Coronary artery (tissue), 2 donors: ENCODE measurements at places on chromosomes 11 and 22.
A peak's percentile ranks its signal among the peaks of the same experiment; 100 is the strongest.

- no peak for DNase-seq
These were observed 22.8 kb downstream of the PICALM start for GRCh38 chr11:86046116-86046515.

DNA sequence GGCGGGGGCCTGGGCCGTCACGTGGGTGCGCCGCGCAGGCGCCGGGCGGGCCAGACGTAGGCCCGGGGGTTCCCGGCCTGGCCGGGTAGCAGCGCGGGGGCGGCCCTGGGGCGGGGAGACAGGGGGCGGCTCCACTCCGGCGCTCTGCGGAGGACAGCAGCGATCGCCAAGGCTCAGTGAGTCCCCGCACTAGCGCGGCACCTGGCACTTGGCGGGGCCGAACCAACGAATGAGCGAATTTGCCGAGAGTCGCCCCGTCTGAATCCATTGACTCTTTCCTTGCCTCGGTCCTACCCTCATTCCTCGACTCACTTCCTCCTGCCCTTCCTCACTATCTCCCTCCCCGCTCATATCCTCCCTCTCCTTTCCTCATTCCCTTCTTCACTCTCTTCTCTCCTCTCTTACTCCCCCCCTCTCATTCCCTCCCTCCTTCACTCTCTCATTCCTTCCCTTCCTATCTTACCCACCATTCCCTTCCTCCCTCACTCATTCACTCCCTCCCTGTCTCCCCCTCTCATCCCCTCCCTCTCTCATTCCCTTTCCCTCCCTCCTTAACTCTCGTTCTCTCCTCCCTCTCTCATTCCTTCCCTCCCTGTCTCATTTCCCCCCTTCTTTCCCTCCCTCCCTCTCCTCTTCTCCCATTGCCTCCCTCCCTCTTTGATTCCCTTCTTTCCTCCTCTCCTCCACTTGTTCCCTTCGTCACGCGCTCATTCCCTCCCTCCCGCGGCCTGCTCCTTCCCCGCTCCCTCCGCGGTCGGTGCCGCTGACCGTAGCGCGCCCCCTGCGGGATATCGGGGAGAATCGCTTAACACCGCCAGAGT, 476 bp upstream of the KLHL22 start:
- DNase-seq = peak; percentile 93

GRCh38 chr11:95092549-95093324, 3.1 kb downstream of the ENDOD1 start:
- DNase-seq = no peak

- peak; percentile 77 for DNase-seq
These were observed 50.4 kb downstream of the FAM83F start for GRCh38 chr22:40044870-40045834.

DNA sequence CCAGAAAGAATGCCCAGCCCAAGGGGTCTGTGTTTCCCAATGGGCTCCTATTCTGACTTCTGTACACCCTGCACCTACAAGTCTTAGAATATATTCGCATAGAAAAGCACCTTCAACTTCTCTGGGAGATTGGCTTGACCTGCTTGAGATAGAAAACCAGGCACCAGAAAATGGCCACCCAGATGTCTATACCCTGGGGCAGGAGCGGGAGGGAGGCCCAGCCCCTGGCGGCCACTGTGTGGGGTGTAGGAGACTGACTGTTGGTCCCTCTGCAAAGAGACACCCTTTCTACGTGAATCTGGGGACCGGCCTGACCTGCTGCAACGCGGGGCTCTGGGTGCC, 8.5 kb downstream of the DENND6B start:
- no peak for DNase-seq

- DNase-seq = peak; percentile 40
These were observed 350.4 kb upstream of the B3GAT1 start for GRCh38 chr11:134762248-134763029.

DNA sequence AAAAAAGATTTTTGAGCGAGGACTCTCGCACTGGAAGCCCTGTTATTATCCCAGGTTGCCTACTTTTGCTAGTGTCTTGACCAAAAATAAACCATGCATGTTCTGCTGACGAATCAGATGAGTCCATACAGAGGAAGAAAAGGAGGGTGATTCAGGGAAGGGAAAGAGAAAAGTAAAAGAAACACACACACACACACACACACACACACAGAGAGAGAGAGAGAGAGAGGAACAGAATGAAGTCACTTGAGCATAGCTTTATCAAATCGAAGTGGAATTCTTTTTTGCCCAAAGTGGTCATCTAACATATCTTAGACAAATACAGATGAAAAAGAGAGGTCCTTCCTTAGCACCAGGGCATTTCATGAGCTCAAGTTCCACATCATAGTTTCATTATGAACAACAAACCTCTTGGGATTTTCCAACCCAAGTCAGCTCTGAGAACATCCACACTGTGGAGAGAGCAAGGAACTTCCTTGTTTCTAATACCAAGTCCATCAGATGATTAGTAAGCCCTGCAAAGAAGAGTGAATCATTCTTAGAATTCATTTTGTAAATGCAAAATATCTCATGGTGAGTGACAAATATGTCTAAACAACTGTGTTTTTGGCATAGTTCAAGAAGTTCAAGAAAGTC, 7.7 kb upstream of the MMP12 start:
- no peak for DNase-seq

DNA sequence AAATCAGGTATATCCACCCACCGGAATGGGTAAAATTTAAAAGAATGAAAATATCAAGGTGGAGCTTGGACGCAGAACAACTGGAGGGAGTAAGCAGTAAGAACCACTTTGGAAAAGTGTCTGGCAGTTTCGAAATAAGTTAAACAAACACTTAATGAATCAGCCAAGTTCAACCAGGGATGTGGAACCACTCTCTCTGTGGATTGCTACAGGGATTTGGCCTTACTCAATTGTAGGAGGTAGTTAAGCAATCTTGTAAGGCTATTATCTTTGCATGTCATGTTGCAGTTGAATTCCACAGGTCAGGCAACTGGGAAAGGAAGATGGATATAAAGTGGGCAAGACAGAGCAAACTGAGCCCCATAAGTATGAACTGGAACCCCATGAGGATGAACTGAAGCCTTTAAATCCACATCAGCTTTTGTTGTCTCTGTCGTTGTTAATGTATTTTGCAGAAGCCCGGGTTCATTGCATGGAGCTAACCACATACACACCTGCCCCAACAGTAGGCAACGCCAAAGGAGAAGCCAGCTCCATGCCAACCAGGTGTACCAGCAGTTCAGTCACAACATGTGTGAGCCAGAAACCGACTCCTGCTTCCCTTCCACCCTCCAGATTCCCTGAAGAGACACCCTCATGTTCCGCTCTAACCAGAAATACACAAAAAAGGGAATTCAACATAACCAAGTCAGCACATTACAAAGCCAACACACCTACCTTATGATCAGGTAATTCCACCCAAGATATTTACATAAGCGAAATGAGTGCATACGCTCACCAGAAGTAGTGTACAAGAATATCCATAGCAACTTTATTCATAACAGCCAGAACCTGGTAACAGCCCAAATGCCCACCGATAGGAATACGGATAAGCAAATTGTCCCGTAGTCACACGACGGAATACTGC, 8.0 kb upstream of the SLC43A3 start:
- no peak for DNase-seq

DNA sequence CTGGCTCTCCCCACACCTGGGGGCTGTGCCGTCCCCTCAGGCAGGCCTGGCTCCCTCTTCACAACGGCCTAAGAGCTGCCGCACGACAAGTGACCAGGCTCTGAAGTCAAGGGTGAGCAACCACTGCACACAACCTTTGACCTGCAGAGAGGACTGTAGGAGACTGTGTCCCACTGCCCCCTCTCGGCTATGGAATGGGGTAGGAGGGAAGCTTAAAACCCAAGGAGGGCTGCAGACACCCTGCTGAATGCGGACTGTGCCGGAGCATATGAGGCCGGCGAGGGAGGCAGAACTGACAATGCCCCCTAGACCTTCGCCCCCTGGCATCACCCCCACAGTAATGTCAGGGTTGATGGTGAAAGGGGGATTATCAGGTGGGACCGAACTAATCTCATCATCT, 311.9 kb downstream of the CTTN start:
- DNase-seq = no peak

DNA sequence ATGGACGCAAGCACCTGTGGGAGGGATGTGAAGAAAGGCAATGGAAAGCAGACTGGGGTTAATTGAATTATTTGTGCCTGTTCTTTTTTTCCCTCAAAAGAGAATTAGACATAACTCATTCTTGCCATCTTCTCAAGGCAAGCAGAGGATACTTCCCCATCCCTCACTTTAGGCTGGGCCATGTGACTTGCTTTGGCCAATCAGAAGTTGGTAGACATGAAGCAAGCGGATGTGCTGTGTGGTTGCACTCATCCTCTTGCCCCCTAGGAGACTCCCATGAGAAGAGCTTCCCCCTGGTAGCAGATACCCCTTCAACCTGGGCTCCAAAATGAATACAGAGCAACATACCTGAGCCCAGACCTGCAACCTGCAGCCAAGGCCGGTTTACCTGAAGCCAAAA, 124.4 kb upstream of the ZC3H12C start:
- DNase-seq = no peak

DNA sequence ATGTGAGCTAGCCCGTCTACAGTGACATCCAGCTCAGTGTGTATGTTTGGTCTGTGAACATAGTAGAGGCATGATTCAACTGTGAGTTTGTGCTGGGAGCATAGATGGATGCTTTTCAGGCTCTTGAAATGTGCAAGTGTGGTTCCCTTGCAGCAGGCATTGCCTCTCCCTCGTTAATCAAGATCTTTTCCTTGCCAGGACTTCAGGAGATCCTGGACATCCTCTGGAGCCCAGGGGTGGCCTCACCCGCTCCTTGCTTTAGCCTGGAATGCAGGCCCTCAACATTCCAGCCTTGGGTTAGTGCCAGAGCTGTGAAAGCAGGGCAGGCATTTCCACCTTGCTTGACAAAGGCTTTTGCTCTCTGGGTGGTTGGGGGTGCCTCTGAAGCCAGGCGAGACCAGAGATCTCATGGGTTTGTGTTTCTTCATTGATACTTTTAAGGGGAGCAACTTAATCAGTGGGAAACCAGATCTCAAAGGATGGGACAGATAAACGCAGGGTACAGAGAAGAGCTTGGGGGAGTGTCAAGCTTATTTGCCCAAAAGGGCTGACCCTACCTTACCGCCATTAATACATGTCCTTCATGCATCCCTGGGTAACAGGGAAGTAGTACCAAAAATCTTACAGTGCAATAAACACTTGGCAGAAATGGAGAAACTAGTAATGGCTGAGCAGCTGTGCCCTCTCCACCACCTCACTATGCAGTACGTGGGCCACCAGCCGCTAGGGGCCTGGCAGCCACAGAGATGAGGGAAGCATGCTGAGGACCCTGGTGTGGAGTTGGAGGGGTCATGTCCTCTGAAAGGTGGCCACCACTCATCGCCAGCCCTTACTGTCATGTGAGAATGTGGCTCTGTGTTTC, 72.1 kb downstream of the PTPRJ start:
- DNase-seq = peak; percentile 46

DNA sequence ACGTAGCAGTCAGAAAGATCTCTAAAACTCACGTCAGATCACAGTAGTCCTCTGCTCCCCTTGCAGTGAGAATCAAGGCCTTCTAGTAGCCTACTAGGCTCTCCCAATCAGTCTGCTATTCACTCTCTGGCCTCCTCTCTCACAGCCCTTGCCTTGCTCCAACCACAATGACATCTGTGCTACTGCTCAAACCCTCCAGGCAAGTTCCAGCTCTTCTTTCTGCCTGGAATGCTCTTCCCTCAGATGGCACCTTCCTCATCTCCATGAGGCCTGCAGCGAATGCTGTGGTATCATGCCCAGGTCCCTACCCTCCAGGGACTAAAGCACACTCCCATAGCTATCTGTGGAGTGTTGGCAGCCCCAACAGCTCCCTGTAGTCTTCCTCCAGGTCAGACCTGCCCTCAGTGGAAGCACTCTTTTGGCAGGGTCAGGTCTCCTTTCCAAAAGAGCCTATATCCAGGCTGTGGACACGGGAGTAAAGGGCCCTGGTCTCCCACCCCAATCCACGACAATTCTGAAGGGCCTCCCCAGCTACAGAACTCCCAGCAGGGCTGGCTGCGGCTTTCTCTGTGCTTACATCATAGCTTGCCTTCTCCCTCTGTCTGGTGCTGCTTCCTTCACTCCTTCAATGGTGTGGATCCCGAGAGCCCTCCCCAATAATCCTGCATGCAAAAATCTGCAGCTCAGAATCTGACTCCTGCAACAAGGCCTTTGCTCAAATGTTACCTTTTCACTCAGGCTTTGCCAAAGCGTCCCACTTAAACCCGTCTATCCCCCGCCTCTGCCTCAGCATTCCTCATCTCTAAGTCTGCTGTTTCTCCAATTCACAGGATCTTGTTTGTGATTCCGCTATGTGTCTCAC, 8.9 kb downstream of the HIRA start:
- no peak for DNase-seq

DNA sequence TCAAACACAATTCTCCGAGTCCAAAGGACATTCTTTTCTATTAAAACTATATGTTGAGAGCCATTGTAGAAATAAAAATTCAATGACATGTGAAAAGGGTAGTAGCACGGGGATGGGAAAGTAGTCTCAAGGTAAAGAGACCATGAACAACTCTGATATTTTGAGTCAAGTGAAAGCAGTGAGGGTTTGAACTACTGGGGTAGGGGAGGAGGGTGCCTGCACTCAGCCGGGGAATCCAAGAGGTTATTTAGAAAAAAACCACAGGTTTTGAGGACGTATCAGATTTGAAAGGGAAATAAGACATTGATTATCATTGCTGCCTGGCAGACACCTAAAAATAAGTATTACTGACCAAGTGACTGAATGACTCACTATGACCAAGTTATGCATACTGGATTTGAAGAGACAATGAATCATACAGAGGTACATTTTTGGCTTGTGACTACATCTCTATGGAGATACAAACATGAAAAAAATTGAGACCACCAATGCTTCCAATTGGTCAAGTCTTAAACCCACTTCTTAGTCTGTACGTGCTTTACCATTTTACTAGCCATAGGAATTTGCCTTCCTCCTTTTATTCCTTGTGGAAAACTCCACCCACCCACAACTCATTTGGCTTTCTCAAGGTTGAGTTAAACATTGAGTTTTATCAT, 2.2 kb upstream of the OR52H1 start:
- no peak for DNase-seq

GRCh38 chr11:102279641-102280170, 37.6 kb upstream of the BIRC3 start:
- DNase-seq = no peak

DNA sequence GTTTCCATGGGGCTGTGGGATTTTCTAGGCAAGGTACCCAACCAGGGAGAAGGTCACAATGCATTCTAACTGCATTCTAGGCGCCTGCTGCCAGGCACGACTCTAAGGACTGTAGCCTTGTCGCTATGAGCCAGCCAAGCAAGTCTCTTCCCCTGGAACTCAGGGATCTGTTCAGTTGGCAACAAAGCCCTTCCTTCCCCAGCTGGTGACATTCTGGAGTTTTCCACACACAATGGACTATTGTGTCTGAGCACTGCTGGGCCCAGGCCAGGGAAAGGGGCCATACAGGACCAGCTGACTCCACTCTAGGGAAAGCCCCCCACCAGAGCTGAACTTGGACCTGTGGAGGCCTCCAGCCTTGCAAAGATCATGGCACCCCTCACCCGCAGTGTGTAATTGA, 116.8 kb downstream of the RRAS2 start:
- no peak for DNase-seq

DNA sequence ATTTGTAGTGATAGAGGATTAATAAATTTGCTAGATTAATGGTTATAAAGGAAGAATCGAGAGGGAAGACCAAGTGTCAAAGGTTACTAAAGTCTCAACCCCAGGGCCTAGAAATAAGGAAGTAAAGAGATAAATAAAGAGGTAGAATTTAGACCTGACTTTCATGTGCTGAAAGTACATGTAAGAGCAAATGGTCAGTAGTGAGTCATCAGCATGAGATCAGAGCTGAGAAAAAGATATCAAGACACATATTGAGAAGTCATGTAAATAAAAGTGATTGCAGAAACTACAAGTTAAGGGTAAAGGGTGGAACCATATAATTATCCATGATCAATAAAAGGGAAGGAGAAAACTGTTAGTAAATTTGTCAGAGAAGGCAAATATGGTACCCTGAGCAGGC, 1.4 kb upstream of the OR8B8 start:
- DNase-seq = no peak
